Activated CD4-positive, alpha-beta T cell treated with anti-CD3 and anti-CD28 coated beads, Interleukin-2, amount 50 U/mL, for 24 hours (primary cell): ENCODE measurements at places on chromosomes 12 and 14.

GRCh38 chr12:130525384-130526172 is 187.9 kb downstream of the PIWIL1 start:
- DNase-seq: no peak

DNA sequence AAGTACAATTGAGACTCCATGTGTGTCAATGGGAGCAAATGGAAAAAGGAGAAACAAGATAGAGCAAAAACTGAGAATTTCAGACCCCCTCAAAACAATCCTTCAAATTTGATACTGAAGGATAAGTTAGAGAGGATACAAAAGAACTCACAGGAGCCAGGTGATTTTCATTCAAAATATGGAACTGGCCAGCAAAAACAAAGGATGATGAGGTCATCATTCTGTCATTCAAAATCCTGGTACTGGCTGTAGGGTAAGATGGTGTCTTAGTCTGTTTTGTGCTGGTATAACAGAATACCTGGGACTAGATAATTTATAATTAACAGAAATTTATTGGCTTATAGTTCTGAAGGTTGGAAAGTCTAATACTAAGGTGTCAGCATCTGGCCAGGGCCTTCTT is 80.6 kb downstream of the LMNTD1 start:
- no peak for DNase-seq

DNA sequence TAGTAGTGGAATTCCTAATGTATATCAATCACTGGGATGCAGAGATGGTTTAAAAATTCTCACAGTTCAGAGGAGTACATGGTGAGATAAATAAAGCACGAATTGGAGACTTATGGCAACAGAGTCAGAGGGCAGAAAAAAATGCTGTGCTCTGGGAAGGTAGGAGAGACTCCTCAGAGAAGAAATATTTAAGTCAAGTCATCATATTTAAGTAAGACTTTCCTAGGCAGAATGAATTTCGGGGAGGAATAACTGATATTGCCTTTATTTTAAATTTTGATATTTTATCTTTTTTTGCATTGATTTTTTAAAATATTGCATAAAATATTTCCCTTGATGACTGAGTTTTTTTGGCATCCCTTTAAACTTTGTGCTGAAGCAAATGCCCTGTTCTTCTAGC is 67.4 kb downstream of the OTOGL start:
- DNase-seq: no peak

- no peak for DNase-seq
Observed at GRCh38 chr14:43914041-43914693, 592.9 kb downstream of the FSCB start.
